CD8-positive, alpha-beta memory T cell (primary cell): ENCODE measurements at places on chromosomes 7 and 10. TPM values are rescaled to one million over a fixed set of nuclear protein-coding genes. Genes with fewer than 3 reads are reported as not detected.

The MYL10 gene
- total RNA-seq: not detected

The LSM5 gene
- 130 TPM for total RNA-seq

The MOGAT3 gene
- not detected for total RNA-seq

DNA sequence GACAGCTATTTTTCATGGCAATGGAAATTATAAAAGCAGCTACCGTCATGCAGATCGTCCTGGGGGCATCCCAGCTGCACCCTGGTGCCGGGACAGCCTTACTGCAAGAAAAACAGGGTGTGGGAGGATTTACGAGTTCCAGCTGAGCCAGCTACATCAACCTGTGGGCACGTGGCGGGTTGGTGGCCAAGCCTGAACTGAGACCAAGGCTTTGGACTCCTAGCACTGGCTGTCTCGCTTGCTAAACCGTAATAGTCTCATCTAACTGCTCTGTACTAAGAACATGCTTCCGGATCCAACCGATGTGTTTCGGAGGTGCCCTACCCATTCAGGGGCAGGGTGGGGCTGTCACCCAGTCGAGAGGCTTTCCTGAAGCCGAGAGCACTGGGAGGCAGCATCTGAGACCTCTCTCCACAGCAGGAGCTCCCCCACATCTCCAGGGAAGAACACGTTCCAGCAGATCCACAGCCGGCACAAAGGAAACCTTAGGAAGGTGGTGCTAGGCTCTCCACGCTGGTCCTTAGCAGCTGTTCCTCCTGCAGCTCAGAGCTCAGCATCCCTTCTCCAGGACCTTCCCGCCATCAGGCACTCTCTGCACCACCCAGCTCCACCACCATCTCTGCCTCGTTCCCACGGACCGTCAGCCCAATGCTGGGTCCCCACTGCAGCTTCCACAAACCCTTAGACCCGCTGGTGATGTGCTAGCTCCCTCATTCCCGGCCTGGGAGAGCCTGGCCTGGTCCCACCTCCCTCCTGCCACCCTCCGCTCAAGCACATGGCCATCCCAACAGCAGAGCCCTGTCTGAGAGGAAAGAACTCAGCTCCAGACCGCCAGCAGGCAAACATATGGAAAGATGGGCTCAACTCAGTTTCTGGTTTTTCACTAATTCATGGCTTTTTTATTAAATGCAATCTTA is 158.5 kb downstream of the PTPRN2 start:
- H3K27me3 ChIP-seq: no peaks in the 10 kb centered on the region
- no peak for DNase-seq
- H3K4me1 ChIP-seq: no peaks in the 10 kb centered on the region
- H3K36me3 ChIP-seq: no peaks in the 10 kb centered on the region
- H3K27ac ChIP-seq: no peak overlapping the region

- H3K4me1 ChIP-seq: no peaks in the 10 kb centered on the region
- H3K36me3 ChIP-seq: no peaks in the 10 kb centered on the region
- DNase-seq: no peak
- H3K27ac ChIP-seq: no peak overlapping the region
- H3K27me3 ChIP-seq: no peaks in the 10 kb centered on the region
Observed at GRCh38 chr10:113519681-113520115, 33.2 kb upstream of the HABP2 start.
